ENCODE measurements at places on chromosomes 12 and 14. TPM values are rescaled to one million over a fixed set of nuclear protein-coding genes. Genes with fewer than 3 reads are reported as not detected.

GLI1 gene
- total RNA-seq: 10.1 TPM

BMP4 gene
- 35.2 TPM for total RNA-seq

RAD9B gene
- 0.73 TPM for total RNA-seq

ACYP1 gene
- total RNA-seq: 17.5 TPM

TEX22 gene
- total RNA-seq: 4.5 TPM

- peaks cover 17% of the 10 kb centered on the region for H3K36me3 ChIP-seq
- H3K27ac ChIP-seq: no peak overlapping the region
- no peaks in the 10 kb centered on the region for H3K27me3 ChIP-seq
- H3K4me3 ChIP-seq: no peak overlapping the region
Observed at GRCh38 chr14:60905923-60906322, 75.0 kb downstream of the TRMT5 start.

DNA sequence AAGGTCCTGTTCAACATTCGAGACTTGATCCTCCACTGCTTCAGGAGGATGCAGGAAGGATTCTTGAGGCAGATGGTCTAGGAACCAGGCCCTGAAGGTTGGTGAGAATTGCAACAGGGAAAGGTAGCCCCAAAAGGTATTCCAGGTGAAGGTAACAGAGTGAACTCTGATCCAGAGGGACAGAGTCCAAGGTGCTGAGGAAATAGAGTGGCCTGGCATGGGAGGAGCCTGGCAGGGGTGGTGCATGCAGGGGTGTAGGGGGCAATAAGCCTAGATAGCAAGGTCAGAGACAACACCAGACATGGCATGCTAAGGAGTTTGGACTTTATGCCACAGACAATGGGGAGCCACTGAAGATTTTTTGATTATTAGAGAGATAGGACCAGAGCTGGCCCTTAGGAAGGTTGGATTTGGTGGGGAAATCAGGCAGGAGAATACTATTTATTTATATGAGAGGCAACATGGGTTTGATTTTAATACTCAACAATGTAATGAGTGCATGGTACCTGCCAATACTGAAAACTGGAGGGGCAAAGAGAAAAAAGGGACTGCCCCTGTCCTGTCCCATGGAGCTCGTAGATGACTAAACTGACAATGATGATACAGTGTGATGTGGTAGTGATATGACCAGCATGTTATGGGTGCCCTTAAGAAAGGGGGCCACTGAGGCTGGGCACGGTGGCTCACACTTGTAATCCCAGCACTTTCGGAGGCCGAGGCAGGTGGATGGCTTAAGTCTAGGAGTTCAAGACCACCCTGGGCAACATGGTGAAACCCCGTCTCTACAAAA is 50.5 kb upstream of the TMED10 start:
- DNase-seq: no peak
- no peak overlapping the region for H3K27ac ChIP-seq
- no peaks in the 10 kb centered on the region for H3K27me3 ChIP-seq
- no peak overlapping the region for H3K4me3 ChIP-seq

DNA sequence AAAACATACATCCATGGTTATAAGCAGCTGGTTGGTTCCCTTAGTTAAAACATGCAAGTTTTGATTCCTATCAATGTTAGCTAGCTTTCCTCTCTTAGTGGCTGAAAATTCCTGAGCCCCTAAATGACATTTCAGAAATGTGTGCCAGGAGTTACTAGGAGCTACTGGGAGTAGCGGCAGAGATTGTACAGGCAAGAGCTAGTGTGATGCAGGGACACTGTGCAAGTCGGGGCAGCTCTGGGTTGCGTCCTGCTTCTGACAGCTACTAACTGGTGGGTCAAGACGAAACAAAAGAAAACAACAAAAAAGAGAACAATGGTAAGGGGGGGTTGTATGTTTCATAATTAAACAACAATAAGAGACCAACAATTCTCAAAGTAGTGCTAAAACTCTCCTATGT is 35.4 kb downstream of the LRIG3 start:
- no peak overlapping the region for H3K27ac ChIP-seq
- H3K36me3 ChIP-seq: peaks cover 55% of the 10 kb centered on the region
- no peak for DNase-seq
- H3K4me3 ChIP-seq: no peak overlapping the region
- no peaks in the 10 kb centered on the region for H3K27me3 ChIP-seq

GRCh38 chr12:131441060-131441396 is 269.9 kb upstream of the SFSWAP start:
- H3K27me3 ChIP-seq: peaks cover 25% of the 10 kb centered on the region
- peaks cover 8% of the 10 kb centered on the region for H3K4me1 ChIP-seq
- no peak for DNase-seq
- H3K27ac ChIP-seq: no peak overlapping the region
- no peak overlapping the region for H3K4me3 ChIP-seq

GRCh38 chr12:131640525-131640924 is 70.4 kb upstream of the SFSWAP start:
- no peak for DNase-seq
- no peak overlapping the region for H3K27ac ChIP-seq
- H3K4me3 ChIP-seq: no peak overlapping the region
- H3K4me1 ChIP-seq: no peaks in the 10 kb centered on the region

DNA sequence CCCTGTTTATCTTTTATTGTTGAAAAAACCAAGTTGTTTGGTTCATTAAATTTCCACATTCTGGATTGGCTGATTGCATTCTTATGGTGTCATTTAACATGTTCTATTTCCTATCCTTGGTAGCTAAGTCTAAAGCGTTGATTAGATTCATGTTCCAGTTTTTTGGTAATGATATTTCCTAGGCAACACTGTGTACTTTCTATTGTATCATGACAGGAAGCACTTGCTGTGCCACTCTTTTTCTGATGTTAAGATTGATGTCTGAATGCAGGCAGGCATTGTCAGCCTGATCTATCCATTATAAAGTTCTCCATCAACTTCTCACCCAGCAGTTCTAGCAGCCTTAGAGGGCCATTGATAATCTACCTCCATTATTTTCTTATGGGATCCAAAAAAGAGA is 91.1 kb upstream of the ARID2 start:
- peaks cover 3% of the 10 kb centered on the region for H3K27me3 ChIP-seq
- H3K27ac ChIP-seq: no peak overlapping the region
- DNase-seq: no peak
- H3K4me1 ChIP-seq: no peaks in the 10 kb centered on the region
- H3K4me3 ChIP-seq: no peak overlapping the region
- no peaks in the 10 kb centered on the region for H3K36me3 ChIP-seq
